Cortex of kidney (tissue), 1 donor: ENCODE measurements at places on chromosomes 13 and 19.

GRCh38 chr13:60230593-60230992 lies 66.9 kb upstream of the DIAPH3 start:
- DNase-seq, result no peak

DNA sequence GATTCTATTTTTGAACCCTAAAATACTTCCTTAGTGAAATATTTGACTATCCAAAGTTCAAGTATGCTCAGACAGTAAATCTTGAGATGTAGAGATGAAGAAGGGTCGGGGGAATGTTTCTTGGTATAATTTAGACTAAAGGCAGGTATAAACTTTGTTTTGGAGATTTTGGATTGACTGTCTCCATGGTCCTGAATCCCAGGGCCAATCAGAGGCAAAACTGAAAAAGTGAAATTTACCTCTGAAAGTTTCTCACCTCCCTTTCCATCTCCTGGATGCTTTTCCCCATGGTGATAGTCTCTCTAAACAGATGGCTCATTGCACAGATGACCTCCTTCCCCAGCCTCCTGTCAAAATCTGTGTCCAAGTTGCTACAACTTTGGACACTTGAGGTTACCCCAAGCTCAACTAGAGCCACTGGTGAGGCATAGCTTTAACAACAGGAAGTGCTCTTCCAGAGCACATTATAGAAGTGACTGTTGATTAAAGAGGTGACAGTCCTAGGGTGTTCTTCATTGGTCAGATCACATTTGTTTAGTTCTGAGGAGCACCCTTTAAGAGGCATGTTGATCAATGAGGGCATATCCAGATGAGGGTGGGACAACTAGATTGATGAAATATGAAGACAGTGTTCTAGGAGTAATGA lies 128.4 kb downstream of the AKAP11 start:
- DNase-seq, result no peak

DNA sequence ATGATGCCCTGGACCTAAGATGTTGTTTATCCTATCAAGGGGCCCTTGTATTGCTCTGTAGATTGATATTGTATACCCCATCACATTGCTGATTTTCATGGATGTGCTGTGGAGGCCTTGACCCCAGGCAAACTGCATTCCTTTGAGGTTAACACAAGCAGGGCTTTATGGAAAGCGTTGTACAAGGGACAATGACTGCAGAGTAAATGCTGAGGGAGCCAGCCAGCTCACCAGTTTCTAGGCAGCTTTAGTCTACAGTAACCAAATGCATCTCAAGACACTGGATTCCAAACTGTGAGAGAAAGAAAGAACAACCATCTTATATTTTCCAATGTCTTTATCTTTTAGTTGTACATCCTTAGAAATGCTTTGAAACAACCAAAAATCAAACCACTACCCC lies 34.1 kb upstream of the EDNRB start:
- no peak for DNase-seq

- no peak for DNase-seq
Observed at GRCh38 chr13:76293346-76293745, 592.9 kb downstream of the KCTD12 start.

GRCh38 chr13:41561170-41561569 lies 103.8 kb downstream of the RGCC start:
- DNase-seq, result no peak

DNA sequence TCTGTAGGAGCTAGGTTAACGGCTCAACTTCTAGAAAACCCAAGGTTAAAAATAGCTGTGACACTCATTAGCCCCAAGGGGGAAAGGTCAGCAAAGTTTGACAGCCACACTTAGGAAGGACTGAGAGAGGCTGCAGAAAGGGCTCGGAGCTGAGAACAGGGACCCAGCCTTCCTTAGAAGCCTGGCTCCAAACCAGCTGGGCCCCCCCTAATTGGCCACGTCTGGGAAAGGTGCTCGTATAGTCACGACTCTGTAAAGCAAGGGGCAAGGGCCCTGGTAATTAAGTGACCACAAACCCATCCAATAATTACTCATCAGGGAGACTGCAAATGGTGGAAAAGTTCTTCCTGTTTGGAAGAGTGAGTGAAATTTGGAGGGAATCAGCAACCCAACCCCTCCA lies 90.5 kb downstream of the RNASEH2B start:
- DNase-seq, result no peak

DNA sequence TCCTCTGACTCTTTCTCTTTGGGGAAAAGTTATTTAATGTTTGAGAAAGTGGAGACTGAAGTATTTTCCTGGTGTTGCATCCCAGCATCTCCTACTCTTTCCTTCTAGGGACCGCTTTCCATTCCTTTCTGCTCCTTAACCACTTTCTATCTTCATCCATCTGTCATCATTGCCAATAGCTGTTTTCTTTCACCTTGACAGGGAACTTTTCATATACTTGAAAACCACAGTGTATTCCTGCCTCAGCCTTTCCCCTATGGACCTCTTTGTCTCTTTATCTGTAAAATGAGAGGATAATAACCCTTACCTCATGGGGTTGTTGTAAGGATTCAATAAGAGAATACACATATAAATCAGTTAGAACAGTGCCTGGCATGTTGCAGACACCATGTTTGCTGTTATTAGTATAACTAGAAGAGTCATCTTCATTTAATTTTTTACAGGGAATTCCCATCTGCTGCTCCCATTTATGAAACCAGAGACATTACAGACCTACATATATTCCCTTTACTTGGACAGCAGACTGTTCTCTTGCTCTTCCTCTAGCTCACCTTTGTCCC lies 31.8 kb downstream of the LCP1 start:
- no peak for DNase-seq

DNA sequence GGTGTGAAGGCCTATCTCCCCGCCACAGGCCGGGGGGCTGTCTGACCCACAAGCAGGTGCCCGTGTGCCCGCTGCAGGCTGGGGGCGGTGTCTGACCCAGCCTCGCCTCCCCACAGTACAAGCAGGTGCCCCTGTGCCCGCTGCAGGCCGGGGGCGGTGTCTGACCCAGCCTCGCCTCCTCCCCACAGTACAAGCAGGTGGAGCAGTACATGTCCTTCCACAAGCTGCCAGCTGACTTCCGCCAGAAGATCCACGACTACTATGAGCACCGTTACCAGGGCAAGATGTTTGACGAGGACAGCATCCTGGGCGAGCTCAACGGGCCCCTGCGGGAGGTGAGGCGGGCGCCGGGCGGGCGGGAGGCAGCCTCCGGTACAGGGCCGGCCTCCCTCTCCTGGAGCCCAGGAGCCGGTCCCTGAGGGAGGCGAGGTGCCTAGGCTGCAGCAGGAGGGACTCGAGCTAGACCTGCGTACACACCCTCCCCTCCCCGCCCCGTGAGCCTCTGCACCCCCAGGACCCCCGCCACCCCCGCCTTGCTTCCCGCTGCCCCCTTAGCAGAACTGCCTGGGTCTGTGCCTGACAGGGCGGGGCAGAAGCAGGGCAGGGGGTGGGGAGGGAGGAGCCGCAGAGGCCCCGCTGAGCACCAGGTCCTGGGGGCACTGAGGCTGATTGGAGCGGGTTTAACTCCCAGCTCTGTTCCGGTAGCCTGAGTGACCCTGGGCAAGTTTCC lies 20.6 kb downstream of the HCN2 start:
- DNase-seq, result no peak

DNA sequence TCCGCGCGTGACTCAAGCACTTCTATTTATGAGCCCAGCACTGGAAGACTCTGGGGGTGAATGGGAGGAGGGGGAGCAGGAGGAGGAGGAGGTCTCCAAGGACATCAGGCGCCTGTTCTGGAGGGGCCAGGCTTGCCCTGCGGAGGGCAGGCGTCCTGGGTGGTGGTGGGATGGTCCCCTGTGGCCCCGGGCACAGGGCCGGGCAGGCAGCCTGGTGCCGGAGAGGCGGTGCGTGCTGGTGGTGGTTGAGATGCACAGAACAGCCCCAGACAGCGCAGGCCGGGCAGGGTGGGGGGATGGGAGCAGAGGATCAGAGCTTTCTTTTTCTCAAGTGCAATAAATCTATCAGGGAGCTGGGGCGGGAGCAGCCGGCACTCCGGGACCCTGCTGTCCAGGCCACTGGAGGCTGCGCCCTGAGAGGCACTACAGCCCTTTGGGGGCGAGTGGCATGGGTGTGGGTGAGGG lies 14.0 kb downstream of the NKPD1 start:
- DNase-seq, result no peak

- no peak for DNase-seq
Observed at GRCh38 chr13:20340759-20341171, 108.6 kb upstream of the GJB6 start.

GRCh38 chr19:50943074-50943828 lies 9.6 kb downstream of the KLK5 start:
- DNase-seq, result no peak

- no peak for DNase-seq
Observed at GRCh38 chr13:72314210-72314609, 413.2 kb downstream of the MZT1 start.

GRCh38 chr19:38564981-38565690 lies 52.6 kb downstream of the MAP4K1 start:
- no peak for DNase-seq

DNA sequence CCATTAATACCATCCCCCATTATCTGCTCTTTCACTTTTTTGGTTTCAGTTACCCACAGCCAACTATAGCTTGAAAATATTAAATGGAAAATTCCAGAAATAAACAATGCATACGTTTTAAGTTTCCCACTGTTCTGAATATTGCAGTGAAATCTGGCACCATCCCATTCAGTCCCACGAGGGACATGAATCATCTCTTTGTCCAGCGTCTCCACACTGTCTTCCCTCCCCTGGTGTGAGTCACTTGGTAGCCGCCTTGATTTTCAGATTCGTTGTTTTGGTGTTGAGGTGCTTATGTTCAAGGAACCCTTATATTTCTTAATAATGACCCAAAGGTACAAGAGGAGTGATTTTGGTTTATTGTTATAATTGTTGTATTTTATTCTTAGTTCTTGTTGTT lies 246.1 kb downstream of the DCT start:
- no peak for DNase-seq

GRCh38 chr19:6587093-6587820 lies 3.7 kb downstream of the CD70 start:
- DNase-seq, result no peak
